Fibroblast of lung (primary cell): ENCODE measurements at places on chromosomes 2 and 18. TPM values are rescaled to one million over a fixed set of nuclear protein-coding genes. Genes with fewer than 3 reads are reported as not detected.

GRCh38 chr2:66271777-66272176, 163.1 kb upstream of the MEIS1 start:
- no peak for DNase-seq

DNA sequence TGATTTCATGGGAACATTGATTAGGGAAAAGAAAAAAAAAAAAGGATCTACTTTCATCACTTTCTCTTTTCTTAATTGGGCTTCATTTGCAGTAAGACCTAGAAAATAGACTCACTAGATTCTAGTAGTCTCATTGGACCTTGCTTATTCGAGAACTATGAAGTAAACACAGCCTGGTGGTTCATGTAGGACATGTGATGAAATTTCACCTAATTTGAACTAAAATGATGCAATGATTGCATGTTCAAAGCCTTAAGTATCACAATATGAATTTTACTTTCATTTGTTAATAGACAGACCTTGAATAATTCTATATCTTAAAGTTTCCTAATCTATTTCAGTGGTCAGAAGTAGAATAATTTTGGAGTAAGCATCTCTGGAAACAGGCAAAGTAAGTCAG, 688.9 kb upstream of the NRXN1 start:
- no peak for DNase-seq

Gene TMEM185B
- polyA plus RNA-seq, result 28.8 and 35.1 TPM in 2 replicates

- peak; percentile 58 for DNase-seq
These were observed 74.7 kb upstream of the ETAA1 start for GRCh38 chr2:67322353-67323001.
